ENCODE measurements at places on chromosomes 7 and 10.

DNA sequence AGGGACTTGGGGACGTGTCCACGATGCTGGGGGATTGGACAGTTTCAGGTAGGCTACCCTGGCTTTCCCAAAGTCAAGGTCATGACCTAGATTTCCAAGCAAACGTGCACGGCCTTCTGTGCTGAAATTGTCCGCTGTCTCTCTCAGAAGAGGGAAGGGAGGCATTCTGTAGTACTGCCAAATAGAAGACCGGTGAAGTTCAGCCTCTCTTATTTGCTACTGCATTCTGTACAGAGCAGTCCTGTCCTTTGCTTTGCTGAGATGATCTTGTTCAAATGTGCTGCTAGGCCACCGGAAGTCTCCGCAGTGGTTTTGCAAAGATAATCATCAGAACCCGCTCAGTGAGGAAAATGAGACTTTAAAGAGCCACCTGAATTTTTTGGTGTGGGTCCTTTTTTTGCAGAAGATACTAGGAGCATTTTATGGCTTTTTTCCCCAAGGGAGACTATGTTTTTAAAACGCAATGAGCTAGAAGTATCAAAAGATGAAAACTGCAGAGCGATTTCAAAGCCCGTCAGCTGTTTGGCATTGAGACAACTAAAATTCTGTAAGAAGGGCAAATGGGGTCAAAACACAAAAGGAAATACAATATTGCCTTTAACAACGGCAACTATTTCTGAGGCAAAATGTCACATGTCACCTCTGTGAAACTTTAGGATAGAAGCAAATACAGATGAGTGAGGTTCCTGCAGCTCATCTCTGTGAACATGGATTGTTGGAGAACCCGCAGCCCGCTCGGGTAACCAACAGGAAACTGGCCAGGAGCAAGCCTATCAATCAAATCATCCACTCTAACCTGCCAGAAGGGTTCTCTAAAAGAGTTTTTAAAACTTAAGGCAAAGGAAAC is 1.3 kb upstream of the NMT2 start:
- peak; percentile 5 for DNase-seq

GRCh38 chr7:47734287-47734948 is 152.5 kb upstream of the TNS3 start:
- DNase-seq = no peak

DNA sequence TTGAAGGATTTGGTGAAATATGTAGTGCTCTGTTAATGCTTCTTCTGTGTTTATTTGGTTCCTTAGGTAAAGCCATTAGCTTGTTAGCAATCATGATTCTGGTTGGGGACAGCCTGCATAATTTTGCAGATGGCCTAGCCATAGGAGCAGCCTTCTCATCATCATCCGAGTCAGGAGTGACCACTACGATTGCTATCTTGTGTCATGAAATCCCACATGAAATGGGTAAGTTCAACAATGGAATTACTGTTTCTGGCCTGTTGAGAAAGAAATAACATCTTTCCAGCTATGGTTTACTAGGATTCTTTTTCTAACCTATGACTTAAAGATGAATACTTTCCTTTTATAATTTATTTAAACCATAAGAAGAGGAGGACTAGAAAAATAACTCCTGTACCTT is 48.9 kb downstream of the SLC39A12 start:
- no peak for DNase-seq

DNA sequence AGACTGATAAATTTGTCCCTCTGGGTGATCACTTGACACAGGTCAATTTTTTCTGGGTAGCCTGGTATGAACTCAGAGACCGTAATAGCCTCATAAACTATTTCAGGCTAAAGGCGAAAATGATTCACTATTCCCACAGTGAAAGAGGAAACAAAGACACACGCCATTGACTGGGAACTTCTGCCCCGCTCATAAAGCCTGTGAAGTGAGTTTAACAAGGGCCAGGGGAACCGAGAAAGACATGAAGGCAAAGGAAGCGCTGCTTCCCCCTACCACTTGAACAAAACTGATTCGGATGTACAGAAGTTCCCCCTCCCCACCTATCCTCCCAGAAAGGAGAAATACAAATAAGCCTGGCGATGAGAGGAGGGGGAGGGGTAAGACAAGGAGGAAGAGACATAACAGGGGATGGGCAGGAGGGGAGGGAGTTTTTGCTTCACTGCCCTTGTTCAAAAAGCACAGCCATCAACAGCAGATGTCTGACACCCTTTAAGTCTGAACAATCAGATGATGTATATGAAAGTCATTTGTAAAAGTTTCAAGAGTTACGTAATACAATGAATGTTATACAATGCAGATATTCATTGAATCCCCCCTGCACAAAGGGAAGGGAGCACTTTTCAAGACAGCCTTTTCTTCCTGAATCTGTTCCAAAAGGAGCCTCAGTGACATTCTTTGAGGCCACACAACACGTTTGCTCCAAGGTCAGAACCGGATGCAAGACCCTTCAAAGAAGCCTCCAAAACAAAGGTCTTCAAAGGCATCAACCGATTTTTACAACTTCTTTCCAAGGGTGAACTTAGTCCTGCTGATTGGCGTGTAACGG is 734 bp downstream of the ABCB4 start:
- no peak for DNase-seq

- no peak for DNase-seq
Measured at GRCh38 chr7:13911909-13912308, 77.6 kb downstream of the ETV1 start.

GRCh38 chr10:26378861-26379294 is 59.3 kb upstream of the APBB1IP start:
- DNase-seq = no peak

- no peak for DNase-seq
Measured at GRCh38 chr10:99785646-99786045, 3.2 kb downstream of the ABCC2 start.

DNA sequence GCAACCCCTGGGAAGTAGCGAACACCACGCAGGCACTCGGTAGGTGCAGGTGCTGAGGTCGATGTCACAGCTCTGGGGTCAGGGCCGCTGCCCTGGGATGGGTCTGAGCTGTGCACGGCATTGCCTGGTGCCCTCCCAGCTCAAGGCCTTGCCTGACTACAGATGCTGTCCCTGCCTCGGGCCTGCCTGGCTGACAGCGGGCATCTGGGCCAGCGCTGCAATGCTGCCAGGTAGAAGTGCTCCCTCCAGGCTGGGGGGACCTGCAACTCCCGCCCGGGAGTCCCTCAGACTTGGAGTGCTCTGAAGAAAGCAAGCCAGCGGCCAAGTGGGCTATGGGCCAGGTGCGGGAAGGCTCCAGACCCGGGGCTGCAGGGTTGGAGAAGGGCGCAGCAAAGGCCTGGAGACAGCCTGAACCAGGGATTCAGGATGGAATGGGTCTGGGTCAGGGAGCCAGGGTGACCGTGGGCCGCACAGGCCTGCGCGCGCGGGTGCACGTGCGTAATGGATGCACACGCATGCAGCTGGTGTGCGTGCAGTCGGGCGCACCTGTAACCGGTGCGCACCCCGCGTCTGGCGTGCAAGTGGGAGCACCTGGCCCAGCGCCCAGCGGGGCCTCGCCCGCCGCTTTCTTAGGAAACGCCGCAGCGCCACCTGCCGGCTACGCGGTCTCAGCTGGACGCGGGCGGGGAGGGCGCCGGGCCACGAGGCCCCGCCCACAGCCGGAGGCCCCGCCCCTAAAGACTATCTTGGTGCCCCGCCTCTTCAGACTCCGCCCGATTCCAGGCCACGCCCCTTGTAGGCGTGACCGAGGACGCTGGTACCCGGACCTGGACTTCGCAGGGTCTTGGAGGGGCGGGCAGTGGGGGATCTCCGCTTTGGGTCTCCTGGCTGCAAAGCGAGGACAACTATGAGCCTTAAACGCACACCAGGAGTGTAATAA is 46.7 kb downstream of the MICALL2 start:
- peak; percentile 83 for DNase-seq

DNA sequence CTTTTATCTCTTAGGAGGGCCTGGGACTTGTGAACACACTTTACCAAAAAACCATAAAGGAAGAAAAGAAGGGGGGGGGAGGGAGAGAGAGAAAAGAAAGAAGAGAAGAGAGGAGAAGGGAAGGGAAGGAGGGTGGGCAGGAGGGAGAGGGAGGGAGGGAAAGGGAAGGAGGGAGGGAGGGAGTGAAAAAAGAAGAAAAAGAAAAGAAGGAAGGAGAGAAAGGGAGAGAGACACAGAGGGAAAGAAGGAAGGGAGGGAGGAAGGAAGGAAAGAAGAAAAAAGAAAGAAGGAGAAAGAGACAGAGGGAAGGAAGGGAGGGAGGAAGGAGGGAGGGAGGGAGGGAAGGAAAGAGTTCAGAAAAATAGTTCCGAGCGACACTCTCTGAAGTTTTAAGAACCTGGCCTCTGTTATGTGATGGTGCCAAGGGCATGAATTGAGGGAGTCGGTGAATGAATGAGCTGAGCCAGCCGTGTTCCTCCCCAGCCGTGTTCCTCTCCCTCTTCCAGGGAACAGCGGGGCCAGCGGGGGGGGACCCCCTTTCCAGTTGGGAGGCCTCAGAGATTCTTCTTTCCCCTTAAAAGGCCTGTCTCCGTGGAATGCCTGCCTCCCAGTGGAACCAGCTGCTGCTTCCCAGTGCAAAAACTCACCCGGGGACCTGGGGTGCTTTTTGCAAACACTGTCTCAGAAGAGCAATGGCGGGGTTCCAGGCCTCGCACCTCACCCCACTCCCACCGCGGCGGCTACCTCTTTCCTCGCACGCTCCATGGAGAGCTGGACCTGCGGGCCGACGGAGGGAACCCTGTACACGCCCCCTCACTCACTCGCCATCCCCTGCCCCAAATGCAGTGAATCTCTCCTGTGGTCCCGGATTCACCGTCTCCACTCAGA is 84.1 kb downstream of the FOXL3 start:
- no peak for DNase-seq

DNA sequence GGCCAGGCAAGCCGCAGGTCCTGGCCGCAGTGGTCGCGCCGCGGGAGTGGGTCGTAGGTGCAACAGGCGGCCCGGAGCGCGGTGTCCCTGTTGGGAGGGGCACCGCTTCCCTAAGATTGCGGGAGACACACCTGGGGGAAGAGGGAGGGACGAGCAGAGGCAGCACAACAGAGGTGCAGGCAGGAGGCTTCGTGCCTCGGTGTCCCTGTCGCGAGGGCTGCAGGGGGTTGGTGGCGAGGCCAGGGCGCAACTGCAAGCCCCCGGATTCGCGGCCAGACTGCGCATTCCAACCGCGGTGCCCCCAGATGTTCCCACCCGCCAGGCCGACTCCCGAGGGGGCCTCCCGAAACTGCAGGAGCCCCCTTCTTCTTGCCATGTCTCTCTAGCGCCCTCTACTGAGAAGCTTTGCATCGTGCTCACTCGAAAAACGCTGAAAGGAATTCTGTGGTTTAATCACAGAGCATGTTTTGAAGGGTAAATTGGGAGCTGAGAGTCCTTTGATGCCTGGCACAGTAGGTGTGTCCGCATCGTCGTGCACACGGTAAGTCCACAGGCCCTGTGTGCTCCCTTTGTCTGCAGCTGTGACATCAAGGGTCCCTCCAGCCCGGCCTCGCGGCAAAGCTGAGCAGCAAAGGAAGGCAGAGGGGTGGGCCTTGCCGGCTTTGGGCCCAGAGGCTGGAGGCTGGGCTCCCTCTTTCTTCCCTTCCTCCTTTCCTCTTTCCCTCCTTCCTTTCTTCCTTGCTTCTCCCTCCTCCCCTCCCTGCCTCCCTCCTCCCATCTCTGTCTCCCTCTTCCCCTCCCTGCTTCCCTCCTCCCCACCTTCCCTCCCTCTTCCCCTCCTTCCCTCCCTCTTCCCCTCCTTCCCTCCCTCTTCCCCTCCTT is 6.2 kb upstream of the MBL2 start:
- no peak for DNase-seq

DNA sequence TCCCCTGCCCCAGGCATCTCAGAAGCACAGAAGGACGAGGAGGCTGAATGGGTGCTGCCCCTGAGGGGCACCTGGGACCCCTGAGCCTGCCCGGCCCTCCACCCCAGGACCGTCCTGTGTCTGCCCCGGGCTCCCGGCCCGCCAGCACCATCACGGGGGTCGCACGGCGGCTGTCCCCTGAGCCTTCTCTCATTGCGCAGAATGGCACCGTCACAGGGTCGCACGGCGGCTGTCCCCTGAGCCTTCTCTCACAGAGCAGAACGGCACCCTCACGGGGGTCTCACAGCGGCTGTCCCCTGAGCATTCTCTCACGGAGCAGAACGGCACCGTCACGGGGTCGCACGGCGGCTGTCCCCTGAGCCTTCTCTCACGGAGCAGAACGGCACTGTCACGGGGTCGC is 31.5 kb downstream of the FAM20C start:
- DNase-seq = no peak

DNA sequence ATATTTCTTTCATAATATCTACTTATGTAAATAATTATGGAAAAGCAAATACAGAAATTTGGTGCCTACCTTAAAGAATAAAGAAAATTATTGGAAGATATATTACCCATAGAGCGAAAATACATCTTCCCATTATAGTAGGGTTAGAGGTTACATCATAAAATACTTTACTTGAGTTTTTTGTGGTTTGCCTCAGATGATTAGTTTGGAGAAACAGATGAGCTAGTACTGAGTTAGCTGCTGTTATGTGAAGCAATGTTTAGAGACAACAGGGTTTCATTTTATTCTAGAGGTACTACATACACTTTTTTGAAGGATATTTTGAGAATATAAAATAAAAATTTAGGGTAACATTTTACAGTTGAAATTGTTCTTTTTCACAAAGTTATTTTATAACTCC is 2.9 kb upstream of the MLLT10 start:
- DNase-seq = no peak

DNA sequence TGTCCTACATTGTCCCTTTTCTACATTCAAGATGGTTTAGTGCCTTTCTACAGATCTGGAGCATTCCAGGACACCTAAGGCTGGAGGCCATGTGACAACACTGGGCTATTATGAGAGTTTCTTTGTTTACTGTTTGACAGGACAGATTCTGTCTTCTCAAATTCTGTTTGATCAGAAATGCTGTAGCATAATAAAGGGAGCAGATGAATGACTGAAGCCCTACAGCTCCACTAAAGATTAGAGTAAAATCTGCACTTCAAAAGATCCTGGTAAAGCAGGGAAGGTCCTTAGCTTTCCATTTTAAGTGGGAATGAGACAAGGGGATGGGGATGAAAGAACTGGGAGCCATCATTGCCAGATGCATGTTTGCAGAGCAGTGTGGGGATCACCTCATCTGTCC is 38.4 kb downstream of the TMEM229A start:
- DNase-seq = no peak

DNA sequence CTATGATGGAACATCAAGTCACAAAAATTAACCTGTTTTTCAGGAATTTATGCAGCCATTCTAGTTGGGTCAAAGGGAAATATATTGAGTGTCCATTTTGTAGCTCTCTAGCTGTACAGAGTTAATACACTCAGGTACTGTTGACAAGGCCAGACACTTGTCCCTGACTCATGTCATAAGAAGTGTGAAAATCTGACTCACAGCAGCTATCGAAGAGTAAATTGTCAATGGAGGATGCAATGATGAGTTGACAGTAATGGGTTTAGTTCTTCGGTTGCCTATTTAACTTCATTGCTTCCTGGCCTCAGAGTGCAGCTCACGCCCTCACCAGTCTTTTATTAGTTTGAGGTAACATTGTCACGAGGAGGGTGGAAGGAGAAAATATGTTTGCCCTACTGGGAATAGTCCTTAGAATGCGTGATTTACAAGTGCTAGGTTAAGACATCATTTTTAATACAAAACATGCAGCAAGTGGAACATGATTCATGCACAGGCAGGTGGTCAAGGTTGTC is 255.1 kb downstream of the XPNPEP1 start:
- no peak for DNase-seq

GRCh38 chr7:159097661-159098423 is 46.8 kb downstream of the VIPR2 start:
- DNase-seq = no peak

GRCh38 chr10:115082506-115082905 is 10.7 kb upstream of the ATRNL1 start:
- DNase-seq = no peak

Measured in thyroid gland (tissue), 4 donors.